ENCODE measurements at places on chromosomes 3 and 15. TPM values are rescaled to one million over a fixed set of nuclear protein-coding genes. Genes with fewer than 3 reads are reported as not detected.

DNA sequence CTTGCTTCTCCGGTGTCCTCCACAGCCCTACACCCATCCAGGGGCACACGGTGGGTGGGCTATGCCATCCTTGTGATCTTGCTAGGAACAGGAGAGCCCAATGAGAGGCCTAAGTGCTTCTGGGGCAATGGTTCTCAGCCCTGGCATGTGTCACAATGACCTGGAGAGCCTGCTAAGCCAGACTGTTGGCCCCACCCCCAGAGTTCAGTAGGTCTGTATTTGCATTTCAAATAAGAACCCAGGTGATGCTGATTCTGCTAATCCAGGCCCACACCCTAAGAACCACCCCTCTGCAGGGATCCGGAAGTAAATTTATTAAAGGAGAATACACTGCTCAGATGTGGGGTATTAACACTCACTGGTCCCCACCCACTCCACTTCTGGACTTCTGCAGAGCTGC, 57.9 kb downstream of the RORA start:
- DNase-seq, result no peak

DNA sequence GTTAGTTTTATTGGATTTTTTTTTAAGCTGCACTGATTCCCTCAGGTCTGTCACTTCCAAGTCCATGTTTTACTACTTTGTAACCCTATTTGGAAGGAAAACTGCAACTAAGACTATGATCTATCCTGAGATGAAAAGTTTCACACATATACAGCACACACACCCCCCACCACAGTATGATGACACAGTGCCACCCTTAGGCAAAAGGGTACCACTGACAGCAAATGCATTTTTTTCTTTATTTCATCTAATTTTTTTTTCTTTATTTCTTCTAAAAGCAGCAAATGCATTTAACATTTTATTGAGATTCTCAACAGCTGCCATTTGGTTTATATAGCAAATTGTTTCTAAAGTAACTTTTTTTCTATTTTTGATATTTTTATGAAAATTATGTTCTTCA, 21.2 kb downstream of the NGRN start:
- no peak for DNase-seq

DNA sequence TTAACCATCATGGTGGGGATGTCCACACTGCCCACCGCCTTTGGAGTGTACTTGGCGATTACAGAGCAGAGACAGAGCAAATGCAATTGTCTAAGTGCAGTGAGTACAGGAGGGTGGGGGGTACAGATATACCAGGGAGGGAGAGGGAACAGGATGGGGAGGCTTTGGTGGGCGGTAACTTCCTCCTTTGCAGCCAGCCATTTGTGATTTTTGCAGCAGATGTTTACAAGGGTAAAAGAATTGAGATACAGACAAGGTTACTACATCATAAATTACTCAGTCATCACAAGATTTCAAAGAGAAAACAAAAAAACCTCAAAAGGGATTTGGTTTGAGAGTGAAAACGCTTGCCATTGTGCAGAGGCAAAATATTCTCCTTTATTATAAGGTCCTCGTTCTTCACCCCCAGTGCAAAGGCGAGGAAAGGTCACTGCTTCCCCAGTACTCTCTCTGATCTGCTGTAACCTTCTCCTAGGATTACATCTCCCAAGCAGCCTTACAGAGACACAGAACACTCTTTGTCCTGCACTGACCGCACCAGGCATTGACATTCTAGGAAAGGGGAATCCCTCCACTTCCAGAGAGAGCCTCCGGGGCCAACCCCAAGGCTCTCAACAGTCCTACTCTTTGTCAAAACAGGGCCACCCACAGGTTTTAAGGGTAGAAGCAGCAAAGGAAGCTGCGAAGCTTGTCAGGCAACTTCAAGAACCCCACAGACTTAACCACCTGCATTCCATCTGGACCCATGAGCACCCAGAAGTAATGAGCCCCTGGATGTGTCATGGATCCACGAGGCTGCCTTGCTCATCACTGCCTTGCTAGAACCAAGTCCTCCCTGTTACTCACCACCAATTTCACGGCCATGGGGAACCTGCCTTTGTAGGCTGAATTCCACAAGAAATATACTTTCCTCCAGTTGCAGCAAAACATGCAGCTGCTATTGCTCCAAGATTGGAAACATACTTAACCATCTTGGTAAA, 117.3 kb downstream of the ADAMTS17 start:
- no peak for DNase-seq

GPR160 gene
- 27.9 TPM for total RNA-seq
